Stimulated activated CD8-positive, alpha-beta memory T cell treated with anti-CD3 and anti-CD28 coated beads, Interleukin-4, amount 100 ng/mL, for 1 hour (primary cell): ENCODE measurements at places on chromosomes 13 and 19.

GRCh38 chr13:94239135-94239534 lies 240.3 kb downstream of the DCT start:
- no peak for DNase-seq

GRCh38 chr19:1837222-1837565 lies 11.1 kb downstream of the REXO1 start:
- DNase-seq = no peak

DNA sequence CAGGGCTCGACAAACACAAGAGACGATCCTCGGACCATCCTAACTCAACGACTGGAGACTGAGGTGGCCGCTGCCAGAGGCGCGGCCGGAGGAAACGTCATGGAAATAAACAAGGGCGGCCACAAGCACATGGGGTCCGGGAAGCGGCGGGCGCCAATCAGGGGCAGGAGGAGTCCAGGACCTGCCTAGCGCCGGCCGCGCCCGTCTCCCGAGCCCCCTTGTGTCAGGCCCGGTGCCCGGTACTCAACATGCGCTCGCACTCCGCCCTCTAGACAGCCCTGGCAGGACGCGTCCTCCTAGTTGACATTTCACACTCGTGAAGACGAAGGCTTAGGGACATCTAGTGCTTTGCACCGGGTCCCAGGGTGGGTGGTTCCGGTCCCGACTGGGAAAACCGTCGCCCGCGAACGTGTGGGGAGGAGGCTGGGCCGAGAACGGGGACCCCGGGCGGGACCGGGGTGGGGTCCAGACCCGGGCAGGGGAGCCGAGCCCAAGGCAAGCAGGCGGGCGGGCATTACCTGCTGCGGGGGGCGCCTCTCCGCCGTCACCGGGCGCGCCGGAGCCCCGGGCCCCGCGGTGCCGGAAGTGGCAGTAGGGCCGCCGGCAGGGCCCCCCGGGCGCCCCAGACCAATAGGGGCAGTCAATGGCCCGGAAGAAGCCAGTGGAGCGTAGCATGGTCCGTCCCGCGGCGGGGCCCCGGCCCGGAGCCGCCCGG lies 442 bp downstream of the REXO1 start:
- no peak for DNase-seq

GRCh38 chr13:51772781-51773180 lies 31.2 kb downstream of the DHRS12 start:
- no peak for DNase-seq

GRCh38 chr13:64551755-64552154 lies 2678.4 kb downstream of the PCDH9 start:
- no peak for DNase-seq

DNA sequence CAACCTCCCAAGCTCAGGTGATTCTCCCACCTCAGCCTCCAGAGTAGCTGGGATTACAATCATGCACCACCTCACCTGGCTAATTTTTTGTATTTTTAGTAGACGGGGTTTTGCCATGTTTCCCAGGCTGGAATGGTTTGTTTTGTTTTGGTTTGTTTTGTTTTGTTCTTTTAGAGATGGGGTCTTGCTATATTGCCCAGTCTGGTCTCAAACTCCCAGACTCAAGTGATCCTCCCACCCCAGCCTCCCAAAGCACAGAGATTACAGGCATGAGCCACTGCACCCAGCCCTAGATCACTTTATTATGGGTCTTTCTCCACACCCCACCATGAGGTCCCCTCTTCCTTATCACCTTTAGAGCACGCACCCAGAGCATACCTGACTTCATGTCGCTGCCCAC lies 8.0 kb upstream of the KRTDAP start:
- DNase-seq = no peak

GRCh38 chr19:35253316-35254286 lies 4.8 kb downstream of the LSR start:
- DNase-seq = no peak
